Type B pancreatic cell (in vitro differentiated cells): ENCODE measurements at places on chromosomes 7 and 10. TPM values are rescaled to one million over a fixed set of nuclear protein-coding genes. Genes with fewer than 3 reads are reported as not detected.

DNA sequence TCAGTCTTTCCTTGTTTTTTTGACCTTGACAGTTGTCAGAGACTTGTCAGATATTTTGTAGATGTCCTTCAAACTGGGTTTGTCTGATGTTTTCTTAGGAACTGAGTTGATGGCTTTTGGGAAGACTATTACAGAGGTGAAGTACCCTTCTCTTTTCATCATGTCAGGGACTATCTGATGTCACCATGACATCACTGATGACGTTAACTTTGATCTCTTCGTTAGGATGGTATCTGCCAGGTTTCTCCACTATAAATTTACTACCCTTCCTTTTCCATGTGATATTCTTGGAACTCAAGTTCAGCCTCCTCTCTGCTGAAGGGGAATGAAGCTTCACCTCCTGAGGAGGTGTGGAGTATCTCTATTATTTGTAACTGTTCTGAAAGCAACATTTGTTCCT lies 78.5 kb downstream of the SUGCT start:
- no peak for DNase-seq

DNA sequence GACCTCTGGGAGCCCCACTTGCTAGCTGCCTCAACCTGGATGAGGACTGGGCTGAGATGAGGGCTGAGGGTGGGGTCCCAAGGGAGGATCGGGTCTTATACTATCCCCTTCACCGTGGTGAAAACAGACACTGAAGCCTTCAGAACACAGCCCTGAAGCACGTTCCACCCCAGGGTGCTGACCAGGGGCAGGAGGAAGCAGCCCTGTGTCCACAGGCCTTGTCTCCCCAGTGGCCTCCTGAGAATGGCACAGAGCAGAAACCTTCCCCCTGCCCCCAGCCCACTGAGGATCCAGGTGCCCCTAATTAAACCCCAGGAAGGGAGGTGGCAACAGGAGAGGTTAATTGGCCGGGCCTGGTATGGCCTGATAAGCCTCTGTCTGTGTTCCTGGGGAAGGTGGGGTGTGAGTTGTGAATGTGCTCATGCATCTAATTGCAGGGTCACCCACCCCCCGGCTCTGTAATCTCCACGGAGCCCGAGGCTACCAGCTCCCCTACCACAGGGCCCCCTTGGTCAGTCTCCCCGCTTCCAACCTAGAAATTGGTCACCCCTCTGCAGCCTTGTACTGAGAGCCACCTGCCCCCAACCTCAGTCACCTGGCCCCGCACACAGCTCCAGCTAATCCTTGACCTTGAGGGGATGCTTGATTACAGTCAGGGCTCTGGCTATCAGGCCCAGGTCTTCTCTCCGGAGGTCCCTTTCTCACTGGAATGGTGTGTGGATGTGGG lies 159.0 kb upstream of the UNC5B start:
- no peak for DNase-seq

GRCh38 chr7:97179454-97180104 lies 62.1 kb downstream of the SDHAF3 start:
- no peak for DNase-seq

GRCh38 chr10:95741807-95742467 lies 14.0 kb upstream of the ENTPD1 start:
- no peak for DNase-seq

- no peak for DNase-seq
Measured at GRCh38 chr7:128405471-128406313, 4.1 kb downstream of the IMPDH1 start.

- DNase-seq = no peak
Measured at GRCh38 chr7:46369933-46370654, 449.0 kb upstream of the IGFBP3 start.

DNA sequence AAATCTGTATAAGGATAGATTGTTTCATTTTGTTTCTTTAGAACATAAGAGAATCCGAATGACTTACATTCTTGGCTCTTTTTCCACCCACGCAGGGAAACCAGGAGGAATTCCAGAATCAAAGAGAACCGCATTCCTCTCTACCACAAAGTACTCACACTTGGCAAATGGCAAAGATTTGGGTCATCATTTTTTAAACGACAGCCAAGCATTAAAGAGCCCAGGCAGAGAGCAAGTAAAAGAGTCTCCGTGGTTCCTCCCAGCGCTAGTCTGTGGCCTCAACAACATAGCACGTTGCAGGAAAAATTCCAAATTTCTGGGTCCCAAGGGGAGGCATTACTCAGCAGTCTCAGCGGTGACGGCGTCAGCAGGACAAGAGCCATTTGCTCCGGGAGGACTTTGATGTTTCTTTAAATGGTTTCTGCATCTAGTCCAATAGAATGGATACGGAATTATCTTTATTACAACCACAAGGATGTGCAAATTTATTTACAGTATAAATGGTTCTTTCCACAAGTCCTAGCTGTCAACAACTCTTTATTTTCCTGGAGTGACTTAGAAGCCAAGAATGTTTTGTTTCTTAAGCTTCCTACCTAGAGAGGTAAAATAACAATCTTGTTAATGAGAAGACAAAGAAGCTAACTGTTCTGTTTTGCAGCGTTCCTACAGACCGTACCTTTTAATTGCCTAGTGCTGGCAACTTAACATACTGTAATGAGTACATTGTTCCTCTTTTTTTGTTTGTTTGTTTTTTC lies 232.5 kb downstream of the SKIDA1 start:
- DNase-seq = no peak

DNA sequence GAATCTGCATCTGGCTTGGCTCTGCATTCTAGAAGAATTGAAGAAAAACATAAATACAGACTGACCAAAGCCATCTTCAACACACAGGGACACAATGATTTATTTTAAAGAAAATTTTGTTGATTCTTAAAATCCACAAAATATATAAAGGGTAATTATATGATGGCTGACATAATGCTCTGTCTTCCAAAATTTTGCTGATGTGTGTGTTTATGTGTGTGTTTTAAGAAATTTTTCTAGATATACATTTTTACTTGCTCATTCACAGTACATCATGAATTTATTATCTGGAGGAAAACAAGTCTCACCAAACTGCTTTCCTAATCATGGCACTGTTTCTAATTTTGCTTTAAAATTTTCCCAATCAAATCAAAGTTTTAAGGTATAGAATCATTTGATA lies 442.6 kb downstream of the PARD3 start:
- DNase-seq = no peak

DNA sequence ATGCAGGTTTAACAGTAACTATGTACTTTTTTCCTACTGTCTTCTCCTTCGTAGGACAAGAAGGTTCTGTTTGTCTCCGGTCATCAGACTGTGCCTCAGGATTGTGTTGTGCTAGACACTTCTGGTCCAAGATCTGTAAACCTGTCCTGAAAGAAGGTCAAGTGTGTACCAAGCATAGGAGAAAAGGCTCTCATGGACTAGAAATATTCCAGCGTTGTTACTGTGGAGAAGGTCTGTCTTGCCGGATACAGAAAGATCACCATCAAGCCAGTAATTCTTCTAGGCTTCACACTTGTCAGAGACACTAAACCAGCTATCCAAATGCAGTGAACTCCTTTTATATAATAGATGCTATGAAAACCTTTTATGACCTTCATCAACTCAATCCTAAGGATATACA lies 2.4 kb downstream of the DKK1 start:
- no peak for DNase-seq

DNA sequence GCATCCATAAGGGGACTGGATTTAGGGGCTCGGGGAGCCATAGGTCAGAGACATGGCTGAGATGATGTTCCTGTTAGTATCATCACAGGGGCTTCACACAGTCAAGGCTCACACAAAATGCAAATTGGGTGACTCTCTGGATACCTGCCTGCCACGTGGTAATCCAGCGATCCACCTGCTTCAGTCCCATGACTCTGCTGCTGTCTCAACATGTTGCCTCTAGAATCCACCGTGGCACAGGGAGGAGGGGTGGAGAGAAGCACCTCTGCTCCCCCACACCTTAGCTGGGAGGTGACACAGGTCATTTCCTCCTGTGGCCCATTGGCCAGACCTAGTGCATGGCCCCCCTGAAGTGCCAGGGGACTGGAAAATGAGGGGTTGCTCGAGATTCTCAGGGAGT lies 83.1 kb downstream of the CDH23 start:
- DNase-seq = no peak

- DNase-seq = no peak
Measured at GRCh38 chr7:98836811-98837629, 32.8 kb downstream of the TMEM130 start.

- no peak for DNase-seq
Measured at GRCh38 chr10:54854389-54854788, 53.4 kb upstream of the PCDH15 start.

DNA sequence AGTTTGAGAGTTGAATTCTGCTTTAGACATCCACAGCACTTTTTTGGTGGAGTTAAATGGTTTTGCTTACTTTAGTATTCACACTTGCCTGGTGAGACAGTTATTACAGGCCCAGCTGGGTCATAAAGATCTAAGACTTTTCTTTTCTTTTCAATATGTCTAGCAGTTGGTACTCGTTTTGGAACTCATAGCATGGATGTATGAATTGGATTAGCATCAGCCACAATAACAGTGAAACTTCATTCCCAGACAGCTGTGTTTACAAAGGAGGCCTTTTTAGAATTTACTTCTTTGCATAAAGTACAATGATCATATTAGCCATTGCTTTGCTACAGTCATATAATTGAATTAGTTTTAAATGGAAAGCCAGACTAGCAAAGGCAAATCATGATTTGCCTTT lies 168.4 kb upstream of the DKK1 start:
- no peak for DNase-seq

GRCh38 chr7:16356301-16356958 lies 64.9 kb downstream of the CRPPA start:
- no peak for DNase-seq

DNA sequence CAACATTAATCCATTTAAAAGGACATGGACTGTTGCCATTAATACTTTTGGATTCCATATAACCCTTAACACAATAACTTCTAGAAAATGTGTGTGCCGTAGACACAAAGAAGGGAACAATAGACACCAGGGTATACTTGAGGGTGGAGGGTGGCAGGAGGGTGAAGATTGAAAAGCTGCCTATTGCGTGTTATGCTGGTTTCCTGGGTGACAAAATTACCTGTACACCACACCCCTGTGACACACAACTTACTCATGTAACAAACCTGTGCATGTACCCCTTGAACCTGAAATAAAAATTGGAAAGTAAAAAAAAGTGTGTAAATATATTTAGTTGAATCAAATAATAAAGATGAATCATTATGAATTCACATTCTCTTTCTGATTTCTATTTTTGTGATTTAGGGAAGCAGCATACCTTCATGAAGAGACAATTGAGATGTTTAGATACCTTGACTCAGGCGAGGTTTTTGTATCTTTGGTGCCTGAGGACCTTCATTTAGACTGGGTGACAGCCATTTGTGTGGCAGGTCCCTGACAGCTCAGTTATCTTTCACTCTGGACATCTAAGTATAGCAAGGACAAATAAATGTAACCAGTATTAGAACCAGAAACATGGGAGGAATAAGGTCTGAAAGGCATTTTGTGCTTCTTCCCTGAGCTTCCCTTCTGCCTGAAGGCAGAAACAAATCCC lies 28.7 kb downstream of the GIMAP8 start:
- DNase-seq = no peak

GRCh38 chr7:15400440-15400839 lies 161.4 kb downstream of the AGMO start:
- no peak for DNase-seq

DNA sequence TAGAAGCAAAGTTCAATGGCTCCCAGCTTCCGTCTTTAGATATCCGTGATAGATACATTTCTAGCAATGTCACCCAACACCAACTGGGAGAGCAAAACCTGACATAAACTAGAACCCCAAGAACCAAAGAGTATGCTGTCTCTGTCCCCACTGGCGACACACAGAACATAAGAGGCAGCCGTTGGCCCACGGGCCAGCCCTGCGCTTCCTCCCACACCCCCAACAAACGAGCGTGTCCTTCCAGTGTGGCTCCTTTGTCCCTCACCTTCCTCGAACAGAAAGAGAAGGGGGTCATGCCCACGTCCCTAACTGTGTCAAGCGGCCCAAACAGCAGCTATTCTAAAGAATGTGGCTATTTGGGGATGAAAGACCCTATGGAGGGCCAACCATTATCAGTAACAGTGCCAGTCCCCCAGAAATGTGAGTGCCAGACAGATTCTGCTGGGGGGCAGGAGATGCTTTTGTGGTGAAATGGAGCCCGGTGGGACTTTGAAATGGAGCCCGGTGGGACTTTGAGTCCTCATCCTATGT lies 171.9 kb downstream of the USP6NL start:
- DNase-seq = peak; percentile 58

GRCh38 chr7:95921543-95921942 lies 149.2 kb downstream of the DYNC1I1 start:
- no peak for DNase-seq

GRCh38 chr10:54133203-54133602 lies 667.8 kb downstream of the PCDH15 start:
- DNase-seq = no peak

- no peak for DNase-seq
Measured at GRCh38 chr7:3378390-3379150, 77.5 kb downstream of the SDK1 start.

DNA sequence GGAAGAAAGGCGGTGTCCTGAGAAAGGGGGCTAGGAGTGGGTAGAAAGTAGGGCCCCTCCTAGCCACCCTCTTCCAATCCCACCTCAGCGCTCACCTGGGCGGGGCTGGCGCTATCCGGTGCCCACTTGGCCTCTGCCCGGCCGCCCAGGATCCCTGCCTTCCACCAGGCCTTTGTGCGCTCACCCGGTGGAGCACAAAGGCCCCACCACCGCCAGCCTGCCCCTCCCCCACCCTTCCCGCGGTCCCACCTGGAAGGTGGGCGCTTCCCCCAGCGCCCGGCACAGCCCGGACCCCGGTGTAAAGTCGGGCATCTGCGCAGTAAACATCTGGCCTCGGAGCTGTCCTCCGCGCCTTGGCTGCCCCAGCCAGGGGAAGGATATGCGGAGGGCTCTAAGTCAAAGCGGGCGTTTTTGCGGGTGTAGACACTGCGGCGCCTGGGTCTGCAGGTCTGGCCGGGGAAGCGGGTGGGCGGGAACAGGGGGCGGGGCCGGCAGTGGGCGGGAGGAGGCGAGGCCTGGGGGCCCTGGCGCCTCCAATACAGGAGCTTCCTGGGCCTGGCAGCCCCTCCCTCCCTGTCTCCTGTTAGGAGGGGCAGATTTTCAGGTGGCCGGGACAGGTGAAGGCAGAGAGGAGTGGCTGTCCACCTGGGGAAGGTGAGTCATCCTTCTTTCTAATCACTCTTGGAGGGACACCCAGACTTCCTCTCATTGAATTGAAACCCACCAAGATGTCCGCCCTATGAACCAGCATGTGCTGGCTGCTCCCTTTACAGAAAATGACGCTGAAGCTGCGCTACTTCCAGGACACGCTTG lies 49.3 kb downstream of the PNLIPRP2 start:
- peak; percentile 73 for DNase-seq

Gene MRC1
- total RNA-seq = 0.74 and 0.80 TPM in 2 replicates

Gene HMX3
- 0.77 TPM in 1 of 2 replicates, not detected in the other for total RNA-seq

Gene MCM10
- total RNA-seq = 12.2 and 31.7 TPM in 2 replicates

Gene SFTPA2
- 0.99 and 4.0 TPM in 2 replicates for total RNA-seq

Gene PNLIPRP2
- total RNA-seq = 0.69 and 1.2 TPM in 2 replicates

Gene LRRD1
- 0.19 TPM in 1 of 2 replicates, not detected in the other for total RNA-seq

Gene PLEKHS1
- 0.12 and 0.45 TPM in 2 replicates for total RNA-seq

Gene ANKRD22
- 2.9 and 8.4 TPM in 2 replicates for total RNA-seq

Gene CHN2
- 19.7 and 34.0 TPM in 2 replicates for total RNA-seq

Gene POLR2J2
- total RNA-seq = 6.8 and 9.4 TPM in 2 replicates

Gene DLX5
- 21.0 and 37.9 TPM in 2 replicates for total RNA-seq
